ENCODE measurements at places on chromosomes 7 and 10.

DNA sequence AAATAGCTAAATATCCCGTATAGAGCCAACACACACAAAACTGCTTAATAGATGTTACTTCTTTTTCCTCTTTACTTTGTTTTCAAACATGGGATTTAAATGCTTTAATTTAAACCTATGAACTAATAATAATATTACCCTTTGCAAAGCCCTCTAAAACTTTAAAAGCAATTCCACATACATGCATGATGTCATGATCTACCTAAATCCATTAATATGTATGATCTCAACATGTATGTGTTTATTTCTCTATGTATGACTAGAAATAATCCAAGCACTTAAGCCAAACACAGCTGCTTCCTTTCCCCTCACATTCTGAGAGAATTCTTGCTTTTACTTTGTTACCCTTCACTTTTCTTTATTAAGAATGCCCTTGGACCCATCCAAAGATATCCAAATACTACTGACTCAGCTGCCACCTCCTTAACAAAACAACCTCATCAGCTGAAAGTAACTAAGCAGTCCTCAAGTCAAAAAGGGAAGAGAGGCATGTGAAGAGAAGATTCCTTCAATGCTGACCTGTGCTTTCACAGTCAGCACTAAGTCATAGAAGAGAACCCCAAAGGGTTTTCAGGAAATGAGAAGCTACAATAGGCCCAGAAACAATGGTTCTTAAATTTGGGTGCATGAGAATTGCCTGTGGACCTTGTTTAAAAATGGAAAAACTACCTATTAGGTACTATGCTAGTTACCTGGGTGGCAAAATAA lies 266.4 kb upstream of the LRGUK start:
- DNase-seq = no peak

DNA sequence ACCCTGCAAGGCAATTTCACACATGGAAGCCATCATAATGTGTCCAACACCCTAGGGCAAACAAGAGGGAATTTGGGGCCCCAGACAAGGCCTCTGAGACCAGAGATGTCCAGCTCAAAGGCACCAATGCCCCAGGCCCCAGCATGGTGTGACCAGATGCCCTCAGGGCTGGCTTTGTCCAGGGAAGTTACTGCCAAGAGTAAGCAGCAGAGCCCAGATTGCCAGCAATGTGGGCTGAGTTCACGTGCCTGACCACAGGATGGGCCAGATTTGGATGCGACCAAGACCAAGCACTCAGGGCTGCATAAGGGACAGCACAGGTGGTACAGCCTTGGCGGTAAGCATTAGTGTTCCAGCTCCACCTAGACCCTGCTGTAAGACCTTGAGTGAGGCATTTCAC lies 12.7 kb downstream of the MYOF start:
- DNase-seq = no peak

GRCh38 chr10:75071756-75072155 lies 39.7 kb upstream of the SAMD8 start:
- no peak for DNase-seq

DNA sequence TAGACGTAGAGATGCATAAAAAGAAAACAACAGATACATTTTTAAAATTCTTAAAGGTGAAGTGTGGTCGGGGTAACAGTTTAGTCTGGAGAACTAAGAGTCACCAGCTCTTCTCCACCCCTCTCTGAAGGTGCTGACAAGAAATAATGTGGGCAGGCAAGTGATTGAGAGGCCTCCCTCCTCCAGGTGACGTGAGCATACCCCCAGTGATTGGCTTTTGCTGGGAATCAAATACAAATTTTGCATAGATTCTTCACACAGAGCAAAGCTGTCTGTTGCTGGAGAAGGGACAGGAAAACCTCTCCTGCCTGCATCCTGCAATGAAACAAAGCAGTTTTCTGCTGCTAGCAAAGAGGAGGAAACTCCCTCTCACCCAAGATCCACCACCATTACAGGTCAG lies 115.0 kb downstream of the DGKB start:
- DNase-seq = no peak

- no peak for DNase-seq
Observed at GRCh38 chr10:87534173-87534858, 29.6 kb downstream of the MINPP1 start.

DNA sequence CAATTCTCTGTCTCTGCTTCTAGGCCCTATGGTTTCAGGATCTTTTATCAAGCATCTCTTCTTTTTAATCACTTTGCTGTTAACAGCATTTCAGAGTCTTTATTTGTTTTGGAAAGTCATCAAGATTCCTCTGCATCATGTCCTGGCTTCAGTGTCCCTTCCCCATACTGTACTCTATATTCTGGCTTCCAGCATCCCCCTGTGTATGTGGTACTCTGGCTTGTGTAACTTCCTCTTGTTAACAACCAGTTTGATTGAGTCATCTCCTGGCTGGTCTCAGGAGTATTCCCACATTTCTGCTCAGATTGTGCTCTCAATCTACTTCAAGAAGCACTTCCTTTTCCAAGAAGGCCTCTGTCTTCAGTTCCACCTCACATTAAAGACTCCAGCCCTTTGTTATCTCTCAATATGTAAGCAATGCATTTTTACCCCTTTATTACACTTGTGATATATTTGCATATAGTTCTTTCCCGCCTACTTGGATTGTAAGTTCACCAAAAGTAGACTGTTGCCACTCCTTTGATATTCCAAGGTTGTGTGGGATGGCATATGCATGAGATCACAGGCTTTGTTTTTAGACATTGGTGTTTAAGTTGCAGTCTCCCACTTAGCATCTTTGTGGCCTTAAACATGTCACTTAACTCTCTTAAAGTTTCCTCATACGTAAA lies 15.1 kb upstream of the ATE1 start:
- DNase-seq = no peak

- no peak for DNase-seq
Observed at GRCh38 chr10:97928897-97929296, 79.3 kb downstream of the GOLGA7B start.

All from CD4-positive, alpha-beta T cell treated with Interleukin-6 for 4 hours (primary cell).